ENCODE measurements at places on chromosomes 4 and X.

GRCh38 chr4:119632216-119632615 lies 3.6 kb upstream of the PDE5A start:
- no peak for DNase-seq

DNA sequence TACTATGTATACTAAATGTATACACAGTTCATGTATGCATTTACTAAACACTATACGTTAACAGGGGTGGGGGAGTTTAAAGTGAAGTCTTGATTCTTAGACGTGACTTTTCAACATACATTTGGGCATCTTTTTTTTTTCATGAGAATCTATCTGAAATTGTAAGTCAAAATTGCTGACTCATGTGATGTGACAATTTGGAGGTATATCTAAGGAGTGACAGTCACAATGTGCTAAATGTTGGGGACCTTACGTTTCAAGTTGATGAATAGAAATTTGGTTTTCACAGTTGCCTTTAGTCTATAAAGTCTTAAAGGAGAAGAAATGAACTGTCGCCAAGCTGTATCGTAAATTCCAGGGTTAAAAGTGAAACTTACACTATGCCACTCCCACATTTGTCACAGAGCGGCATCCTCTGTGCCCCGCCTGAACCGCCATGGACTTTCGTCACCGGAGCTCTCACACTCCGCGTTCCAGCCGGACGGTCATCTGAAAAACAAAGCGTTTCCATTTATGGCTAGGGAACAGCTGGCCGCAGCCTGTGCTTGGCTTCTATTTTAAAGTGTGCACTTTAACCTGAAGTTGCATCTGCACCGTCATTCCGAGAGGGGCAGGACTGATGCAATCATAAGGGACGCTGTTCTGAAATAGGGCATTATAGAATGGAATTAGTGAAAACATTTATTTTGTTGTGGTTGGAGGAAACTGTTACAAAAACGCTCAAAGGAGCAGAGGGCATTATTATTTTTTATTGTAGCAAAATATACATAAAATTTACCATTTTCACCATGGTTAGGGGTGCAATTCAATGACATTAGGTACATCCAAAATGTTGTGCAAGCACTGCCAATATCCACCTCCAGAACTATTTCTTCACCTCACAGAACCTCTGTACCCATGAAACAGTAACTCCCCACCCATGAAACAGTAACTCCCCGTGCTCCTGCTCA lies 30.9 kb downstream of the PDLIM3 start:
- DNase-seq: peak; percentile 94

DNA sequence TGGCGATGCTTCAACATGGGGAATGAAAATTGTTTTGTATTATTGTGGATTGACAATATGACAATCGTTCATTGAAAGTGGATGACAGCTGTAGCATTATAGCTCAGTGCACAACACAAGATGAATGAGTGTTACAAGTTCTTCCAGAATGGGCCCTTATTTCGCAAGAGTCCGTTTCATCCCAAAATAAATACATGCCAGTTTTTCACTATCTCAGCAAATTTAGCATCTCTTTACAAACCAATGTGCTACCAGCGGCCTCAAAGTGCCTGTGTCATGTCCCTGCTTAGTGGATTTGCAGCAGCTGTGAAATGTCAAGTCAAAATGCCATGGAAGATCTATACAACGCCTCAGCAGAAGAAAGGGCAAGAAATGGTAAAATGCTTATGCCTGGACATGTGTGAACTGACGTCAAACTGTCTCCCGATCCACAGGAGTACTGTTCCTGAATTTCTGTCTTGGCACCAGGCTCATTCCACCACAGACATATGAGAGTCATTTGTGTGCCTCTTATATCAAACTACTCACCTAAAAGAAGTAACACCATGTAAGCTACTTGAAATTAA lies 109.6 kb downstream of the MAML3 start:
- DNase-seq: no peak

- DNase-seq: no peak
These were observed 8.0 kb upstream of the CRMP1 start for GRCh38 chr4:5900844-5901243.

GRCh38 chrX:78322863-78323262 lies 4.5 kb downstream of the CYSLTR1 start:
- no peak for DNase-seq

DNA sequence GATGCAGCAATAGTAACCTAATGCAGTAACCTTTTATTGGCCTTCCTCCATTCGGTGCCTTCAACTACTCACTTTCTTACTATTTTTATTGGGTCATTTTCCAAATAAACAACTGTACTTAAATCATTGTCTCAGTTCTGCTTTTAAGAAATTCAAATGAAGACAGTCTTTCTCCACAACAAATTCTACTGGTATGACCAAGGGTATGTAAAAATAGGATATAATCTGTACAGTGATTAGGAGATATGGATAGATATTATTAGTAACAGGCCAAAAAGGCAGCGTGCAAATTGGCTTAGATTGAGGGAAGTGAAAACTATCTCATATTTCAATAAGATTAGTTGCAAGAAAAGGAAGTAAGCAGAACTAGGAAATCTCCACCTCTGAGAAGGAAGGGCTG lies 177.4 kb upstream of the PPP1R2C start:
- no peak for DNase-seq

DNA sequence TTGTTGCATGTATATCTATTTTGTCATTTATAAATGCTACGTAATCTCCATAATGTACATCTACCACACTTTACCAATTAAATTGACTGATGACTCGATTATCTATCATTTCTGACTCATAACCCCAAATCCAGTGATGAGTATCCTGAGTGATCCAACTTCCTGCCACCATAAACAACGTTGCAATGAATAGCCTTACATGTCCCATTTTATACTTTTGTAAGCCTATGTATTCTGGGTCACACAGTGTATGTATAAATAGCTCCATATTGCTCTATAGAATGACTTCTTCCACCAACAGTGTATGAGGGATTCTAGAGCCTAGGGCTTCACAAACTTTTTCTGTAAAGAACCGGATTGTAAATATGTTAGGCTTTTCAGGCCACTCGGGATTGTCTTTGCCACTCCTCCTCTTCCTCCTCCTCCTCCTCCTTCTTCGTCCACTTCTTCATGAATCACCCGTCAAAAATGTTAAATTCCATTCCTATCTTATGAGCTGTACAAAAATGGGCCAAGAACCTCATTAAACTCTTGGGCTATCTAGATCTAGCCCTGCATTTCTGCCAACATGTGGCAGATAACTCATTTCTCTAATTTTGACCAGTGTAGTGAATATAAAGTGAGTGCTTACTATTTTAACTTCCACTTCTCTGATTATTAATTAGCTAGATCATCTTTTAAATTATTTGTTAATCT lies 672.2 kb upstream of the AMOT start:
- peak; percentile 55 for DNase-seq

GRCh38 chrX:84475596-84475995 lies 26.7 kb downstream of the HDX start:
- no peak for DNase-seq

DNA sequence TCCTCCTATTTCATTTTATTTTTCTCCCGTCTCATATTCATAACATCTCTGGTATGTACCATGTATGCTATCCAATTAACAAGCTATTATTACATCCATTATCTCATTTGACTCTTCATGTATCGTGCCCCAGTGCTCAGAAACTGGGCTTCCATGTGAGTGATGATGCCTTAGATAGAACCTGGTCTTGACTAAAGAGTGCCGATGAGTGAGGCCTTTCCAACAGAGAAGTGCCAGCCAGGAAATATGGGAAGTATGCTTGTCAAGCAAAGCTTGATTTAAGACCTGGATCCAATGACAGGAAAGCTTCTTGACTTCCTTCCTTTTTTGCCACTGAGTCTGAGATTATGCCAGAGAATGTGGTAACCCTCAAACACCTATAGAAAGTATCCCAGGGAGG lies 371.7 kb upstream of the FGF13 start:
- no peak for DNase-seq

DNA sequence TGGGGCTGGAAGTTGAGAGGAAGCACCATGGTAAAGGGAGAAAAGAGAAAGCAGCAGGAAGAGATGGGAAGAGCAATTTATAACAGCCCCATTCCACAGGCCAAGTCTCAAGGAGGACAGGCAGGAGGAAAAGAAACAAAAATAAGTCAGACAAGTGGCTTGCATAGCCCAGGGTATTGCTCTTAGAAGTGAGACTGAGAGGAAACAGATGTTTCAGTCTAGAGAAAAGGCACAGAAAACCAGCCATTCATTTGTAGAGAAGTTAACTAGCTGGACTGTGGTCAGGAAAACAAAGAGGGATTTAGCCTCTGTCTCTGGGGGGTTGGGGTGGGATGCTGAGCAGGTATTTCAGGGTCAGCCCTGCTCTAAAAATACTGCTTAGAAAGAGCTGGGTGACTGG lies 175.0 kb upstream of the ARHGEF9 start:
- DNase-seq: no peak

DNA sequence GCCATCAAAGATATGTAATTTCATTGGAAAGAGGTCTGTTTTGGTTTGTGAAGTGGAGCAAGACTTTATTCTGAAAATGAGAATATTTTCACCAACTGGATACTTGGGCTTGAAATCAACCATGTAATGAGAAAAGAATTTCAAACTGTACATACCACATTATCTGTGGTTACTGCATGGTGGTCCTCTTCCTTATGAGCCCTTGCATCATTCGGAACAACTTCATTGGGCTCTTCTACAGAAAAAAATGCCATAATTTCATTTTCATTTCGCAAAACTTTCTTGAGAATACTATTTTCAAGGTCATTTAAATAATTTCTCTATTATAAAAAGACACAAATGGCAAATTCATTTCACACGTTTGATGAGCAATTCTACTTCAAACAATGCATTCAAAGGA lies 148.6 kb upstream of the RPS6KA6 start:
- no peak for DNase-seq

DNA sequence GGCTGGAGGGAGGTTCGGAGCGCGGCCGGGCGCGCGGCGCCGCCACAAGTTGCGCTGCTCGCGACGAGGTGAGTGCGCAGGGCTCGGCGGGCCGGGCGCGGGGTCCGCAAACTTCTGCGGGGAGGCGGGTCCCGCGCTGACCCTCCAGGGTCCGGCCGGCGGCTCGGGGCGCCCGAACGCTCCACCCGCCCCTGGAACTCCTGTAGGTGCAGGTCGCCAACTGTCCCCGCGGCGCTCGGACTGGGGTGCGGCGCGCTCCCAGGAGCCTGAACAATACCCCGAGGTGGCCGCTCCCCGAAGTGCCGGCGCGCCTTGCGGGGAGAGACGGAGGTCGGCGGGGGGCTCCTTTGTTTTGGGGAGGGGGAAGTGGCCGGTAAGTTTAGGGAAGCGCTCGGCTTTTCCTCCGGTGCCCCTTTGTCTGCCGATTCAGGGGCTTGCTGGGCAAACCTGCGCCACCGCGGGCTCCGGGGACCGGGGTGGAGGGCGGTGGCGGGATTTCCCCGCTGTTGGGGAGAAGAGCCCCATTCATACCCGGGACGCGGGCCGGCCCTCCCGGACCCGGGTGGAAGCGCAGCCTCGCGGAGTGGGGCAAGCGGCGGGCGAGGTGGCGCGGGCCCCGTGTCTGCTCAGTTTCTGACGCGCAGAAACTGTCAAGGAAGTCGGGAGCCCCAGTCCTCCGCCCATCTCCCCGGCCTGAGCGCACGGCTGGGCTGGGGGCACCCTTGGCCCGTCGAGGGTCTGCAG lies 694 bp downstream of the TBL1X start:
- DNase-seq: peak; percentile 15

- no peak for DNase-seq
These were observed 6.6 kb downstream of the TLL1 start for GRCh38 chr4:165879641-165880040.

- DNase-seq: no peak
These were observed 17.5 kb upstream of the USP9X start for GRCh38 chrX:41067721-41068120.

DNA sequence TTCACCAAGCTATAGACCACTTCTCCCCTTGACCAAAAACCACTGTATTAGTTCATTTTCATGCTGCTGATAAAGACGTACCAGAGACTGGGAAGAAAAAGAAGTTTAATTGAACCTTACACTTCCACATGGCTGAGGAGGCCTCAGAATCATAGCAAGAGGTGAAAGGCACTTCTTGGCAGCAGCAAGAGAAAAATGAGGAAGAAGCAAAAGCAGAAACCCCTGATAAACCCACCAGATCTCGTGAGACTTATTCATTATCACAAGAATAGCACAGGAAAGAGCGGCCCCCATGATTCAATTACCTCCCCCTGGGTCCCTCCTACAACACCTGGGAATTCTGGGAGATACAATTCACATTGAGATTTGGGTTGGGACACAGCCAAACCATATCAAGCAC lies 97.8 kb downstream of the DOCK11 start:
- DNase-seq: no peak

DNA sequence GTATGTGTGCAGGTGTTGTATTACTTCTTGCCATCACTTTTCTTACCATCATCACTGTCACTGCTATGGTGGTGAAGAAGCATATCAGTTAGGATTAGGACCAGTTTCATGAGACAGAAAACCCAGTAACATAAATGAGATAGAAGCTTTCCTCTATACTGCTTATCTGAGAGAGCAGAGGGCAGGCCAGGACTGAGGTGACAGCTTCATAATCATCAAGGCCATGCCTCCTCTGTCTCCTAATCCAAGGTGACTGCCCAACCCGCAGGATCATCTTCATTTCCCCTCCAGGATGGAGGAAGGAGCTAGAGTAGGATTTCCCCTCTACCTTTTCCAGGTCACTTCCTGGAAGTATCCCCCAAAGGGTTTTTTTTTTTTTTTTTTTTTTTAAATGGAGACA lies 35.4 kb downstream of the TMEM131L start:
- no peak for DNase-seq

DNA sequence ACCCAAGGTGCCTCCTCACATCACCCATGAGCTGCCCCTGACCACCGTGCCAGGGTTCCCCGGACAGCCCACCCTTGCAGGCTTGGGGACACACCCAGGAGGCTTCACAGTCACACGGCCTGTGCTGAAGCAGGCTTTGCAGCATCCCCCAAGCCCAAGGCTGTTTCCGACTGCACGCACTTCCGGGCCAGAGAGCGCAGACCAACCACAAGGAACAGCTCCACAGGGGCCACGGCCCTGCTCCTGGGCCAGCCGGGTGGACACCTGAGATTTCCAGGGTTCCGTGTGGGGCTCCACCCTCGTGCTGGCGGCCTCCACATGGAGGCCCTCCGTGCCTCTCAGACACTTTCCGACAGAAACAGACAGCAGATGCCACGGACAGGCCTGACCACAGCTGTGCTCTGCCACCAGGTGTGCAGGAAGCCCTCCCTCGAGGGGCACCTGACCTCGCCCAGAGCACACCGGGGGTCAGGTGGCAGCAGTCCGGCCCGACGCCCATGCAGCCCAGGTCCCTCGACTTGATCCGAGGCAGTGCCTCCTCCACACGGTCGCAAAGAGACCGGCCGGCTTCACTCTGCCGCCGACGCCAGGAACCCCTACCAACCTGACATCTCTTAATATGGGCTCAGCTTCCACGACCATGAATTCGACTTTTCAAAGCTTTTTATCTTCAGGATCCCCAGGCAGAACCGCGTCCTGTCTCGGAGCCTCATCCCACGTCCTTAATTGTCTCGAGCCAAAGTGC lies 8.0 kb downstream of the CTBP1 start:
- DNase-seq: no peak

GRCh38 chr4:128658214-128658631 lies 151.3 kb upstream of the JADE1 start:
- DNase-seq: no peak

Measured in Caki2 (cell line).